ENCODE measurements at places on chromosomes 4 and X.

GRCh38 chr4:40331101-40331745, 3.9 kb upstream of the CHRNA9 start:
- no peaks in the 10 kb centered on the region for H3K27me3 ChIP-seq
- no peak for DNase-seq
- H3K36me3 ChIP-seq = no peaks in the 10 kb centered on the region
- H3K4me1 ChIP-seq = no peaks in the 10 kb centered on the region
- H3K4me3 ChIP-seq = no peak overlapping the region
- no peak overlapping the region for H3K27ac ChIP-seq

DNA sequence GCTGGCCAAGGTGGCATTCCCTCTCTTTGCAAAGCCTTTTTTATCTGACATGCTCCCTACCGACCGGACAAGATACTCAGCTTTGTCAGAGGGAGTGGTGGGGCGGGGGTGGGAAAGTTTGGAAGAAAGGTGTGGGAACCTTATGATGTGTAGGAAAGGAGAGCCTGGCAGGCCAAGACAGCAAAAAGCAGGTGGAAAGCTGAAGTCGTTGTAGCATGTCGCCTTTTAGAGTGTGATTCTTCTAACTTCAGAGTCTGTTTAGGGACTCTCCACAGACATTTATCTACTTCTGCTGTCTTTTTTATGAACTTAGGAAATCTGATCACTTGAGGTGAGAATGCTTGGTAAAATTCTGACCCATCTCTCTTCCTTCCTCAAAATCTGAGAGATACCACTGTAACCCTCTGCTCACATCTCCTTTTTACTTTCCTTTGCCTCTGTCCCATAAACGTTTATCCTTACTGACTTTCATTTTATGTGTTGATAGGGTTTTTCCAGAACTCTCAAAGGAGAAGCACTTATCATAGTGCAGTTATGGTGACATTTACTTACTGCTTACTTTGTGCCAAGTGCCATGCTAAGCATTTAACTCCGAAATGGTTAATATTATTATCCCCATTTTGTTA, 8.2 kb upstream of the RUFY3 start:
- H3K36me3 ChIP-seq = no peaks in the 10 kb centered on the region
- no peaks in the 10 kb centered on the region for H3K27me3 ChIP-seq
- H3K4me3 ChIP-seq = no peak overlapping the region

- H3K4me3 ChIP-seq = no peak overlapping the region
- H3K4me1 ChIP-seq = no peaks in the 10 kb centered on the region
- DNase-seq = no peak
- no peaks in the 10 kb centered on the region for H3K36me3 ChIP-seq
- H3K27me3 ChIP-seq = no peaks in the 10 kb centered on the region
These were observed 333.8 kb downstream of the ANK2 start for GRCh38 chr4:113383111-113383785.

DNA sequence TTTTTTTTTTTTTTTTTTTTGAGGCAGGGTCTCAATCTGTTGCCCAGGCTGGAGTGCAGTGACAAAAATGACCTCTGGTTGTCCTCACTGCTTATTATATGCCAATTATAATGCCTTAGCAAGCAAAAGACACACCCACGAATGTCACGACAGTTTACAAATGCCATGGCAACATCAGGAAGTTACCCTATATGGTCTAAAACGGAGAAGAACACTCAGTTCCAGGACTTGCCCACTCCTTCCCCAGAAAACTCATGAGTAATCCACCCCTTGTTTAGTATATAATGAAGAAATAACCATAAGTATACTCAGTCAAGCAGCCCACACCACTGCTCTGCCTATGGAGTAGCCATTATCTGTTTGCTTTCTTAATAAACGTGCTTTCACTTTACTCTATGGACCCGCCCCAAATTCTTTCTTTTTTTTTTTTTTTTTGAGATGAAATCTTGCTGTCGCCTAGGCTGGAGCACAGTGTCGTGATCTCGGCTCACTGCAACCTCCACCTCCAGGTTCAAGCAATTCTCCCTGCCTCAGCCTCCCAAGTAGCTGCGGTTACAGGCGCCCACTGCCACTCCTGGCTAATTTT, 106.2 kb downstream of the SMIM20 start:
- no peaks in the 10 kb centered on the region for H3K27me3 ChIP-seq
- H3K36me3 ChIP-seq = no peaks in the 10 kb centered on the region
- no peak overlapping the region for H3K4me3 ChIP-seq

All from MM.1S (cell line).